ENCODE measurements at places on chromosomes 16 and 17.
A peak's percentile ranks its signal among the peaks of the same experiment; 100 is the strongest.

DNA sequence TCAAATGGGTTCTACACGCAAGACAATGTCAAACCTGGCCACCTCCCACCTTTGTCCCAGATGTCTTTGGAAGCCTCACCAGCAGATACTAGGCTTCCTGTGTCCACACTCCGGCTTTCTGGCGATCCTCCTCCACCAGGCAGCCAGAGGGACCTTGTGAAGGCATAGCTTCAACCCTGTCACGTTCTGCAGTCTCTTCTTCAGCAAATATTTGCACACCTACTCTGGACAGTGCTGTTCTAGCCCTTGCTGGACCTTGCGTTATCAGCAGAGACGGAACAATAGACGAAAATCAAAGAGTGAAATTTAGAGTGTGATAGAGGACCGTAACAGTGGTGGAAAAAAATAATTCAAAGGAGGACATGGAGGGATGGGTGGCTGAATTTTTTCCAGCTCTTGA, 38.5 kb upstream of the KIFC3 start:
- no peak for DNase-seq

GRCh38 chr17:10394201-10394887, 21.5 kb upstream of the MYH13 start:
- DNase-seq = no peak

- DNase-seq = no peak
Observed at GRCh38 chr17:61797283-61797682, 66.0 kb downstream of the BRIP1 start.

GRCh38 chr17:38912221-38912813, 13.1 kb upstream of the LASP1NB start:
- DNase-seq = peak; percentile 63

DNA sequence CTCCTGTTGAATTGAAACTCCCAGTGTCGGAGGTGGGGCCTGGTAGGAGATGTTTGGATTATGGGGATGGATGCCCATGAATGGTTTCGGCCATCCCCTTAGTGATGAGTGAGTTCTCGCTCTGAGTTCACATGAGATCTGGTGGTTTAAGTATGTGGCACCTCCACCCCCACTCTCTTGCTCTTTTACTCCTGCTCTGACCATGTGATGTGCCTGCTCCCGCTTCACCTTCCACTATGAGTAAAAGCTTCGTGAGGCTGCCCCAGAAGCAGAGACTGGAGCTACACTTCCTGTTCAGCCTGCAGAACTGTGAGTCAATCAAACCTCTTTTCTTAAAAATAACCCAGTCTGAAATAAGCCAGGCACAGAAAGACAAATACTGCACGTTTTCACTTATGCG, 512.4 kb downstream of the HS3ST4 start:
- no peak for DNase-seq

DNA sequence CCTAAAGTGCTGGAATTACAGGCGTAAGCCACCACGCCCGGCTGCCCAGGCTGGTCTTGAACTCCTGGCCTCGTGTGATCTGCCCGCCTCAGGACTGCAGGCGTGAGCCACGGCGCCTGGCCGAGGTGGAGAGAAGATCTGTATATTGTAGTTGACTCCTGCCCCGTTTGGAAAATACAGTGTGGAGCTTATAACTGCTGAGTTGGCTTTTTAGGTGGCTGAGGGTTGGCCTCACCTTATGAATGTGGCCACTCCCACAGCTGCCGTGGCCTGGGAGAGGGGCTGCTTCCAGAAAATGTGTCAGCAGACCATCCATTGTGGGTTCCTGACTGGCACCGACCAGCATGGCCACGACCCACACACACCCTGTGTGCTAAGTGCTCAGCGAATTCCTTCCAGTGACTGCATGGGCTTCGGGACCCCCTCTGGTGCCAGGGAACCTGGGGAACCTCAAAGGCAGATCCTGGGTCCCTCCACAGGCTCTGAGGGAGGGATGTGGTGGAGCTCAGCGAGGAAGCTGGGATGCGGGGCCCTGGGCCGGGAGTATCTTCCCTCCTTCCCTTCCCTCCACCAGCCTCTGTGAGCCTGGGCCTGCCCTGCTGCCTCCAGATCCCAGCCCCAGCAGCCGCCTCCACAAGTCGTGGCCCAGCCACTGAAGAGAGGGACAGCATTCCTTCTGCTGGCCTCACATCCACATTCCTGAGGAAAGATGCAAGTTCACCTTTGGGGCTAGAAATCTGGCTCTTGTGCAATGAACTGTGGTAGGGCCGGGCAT, 10.9 kb upstream of the RAB11FIP3 start:
- no peak for DNase-seq

DNA sequence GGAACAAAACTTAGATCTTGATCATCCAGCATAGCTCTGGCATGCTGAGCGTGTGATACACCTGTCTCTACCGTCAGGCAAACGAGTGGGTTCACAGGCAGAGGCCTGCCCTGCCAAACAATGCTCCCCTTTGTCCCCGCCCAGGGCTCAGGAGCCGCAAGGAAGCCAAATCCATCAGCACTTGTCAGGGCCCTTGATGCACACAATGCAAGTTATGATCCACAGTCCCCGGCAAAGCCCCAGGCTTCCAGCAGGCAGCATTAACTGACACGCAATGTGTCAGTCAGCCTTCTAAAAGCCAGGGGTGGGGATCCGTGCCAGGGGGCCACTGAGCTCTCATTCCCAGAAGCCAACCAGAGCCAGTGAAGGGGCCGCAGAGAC, 460.9 kb downstream of the SLC39A11 start:
- no peak for DNase-seq

- no peak for DNase-seq
Observed at GRCh38 chr16:84032458-84033178, 10.0 kb downstream of the SLC38A8 start.

DNA sequence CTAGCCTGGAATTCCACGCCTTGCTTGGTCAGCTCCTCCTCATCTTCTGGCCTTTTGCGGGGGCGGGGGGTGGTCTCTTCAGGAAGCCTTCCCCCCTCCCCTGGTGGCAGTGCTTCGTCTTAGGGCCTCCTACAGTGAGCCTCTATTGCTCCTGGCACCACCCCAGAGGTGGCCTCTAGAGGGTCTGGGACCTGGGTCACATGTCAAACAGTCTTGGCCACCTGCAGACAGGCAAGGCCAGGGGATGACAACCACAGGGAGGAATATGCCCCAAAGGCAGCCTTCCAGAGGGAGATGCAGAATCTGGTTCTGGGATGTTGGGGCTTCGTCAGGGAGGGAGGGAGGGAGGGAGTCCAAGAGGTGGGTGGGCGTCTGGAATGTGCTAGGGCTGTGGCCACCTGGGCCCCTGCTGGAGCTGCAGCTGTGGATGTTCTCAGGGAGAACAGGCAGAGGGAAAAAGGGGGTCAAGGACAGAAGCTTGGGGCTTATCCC, 50.6 kb downstream of the SMPD3 start:
- DNase-seq = no peak

DNA sequence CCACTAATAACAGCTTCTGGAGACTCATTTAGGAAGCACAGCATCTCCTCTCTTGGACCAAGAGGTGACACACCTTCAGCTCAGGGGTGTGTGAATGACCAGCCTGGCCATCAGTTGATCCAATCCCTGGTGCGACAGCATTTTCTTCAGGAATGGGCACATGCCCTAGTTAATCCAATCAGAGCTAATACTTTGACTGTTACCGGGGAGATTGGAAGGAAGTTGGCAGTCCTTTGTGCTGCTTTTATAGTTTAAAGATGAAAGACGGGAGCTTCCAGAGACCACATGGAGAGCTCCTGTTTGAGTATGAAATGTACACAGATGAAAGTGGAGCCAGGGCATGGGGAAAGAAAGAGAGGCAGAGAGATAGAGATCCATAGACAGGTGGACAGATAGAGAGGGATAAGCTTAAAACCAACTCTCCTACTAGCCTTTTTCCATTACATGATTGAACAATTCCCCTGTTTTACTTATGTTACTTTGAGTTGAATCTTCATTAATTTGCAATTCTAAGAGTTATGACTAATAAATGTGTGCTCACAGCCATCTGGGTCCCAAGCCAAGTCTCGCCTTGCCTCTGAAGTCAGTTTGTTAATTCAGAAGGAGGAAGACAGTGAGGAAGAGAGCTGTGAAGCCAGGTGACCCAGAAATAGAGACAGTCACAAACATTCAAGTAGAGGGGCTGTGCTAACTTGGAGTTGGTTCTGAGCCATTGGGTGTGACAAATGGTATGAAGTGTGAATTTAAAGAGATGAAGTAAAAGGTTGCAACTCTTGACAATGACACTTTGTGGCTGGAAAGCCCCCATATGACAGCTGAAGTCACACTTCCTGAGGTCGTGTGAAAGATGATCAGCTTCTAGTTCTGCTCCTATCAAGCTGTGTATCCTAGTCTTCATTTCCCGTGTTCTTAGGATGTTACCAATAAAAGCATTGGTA, 120.0 kb upstream of the GOT2 start:
- no peak for DNase-seq

DNA sequence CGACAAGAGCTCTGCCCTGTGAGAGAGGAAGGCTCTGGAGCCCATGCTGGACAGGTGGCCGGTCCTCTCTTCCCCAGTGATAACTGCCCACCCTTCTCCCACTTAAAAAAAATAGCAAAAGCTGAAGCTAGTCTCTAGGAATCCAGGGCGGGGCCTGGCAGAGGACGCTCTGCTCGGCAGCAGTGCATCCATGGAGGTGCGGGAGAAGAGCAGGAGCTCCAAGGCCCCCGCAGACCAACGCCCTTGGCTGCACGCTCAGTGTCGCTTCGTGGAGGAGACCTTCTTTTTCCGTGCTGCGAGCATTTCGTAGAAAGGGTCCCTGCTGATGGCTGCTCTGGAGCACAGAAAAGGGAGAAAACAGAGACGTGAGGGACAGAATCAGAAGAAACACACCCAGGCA, 98.6 kb upstream of the DNAH17 start:
- DNase-seq = no peak

GRCh38 chr17:75769536-75769935, 4.5 kb upstream of the GALK1 start:
- no peak for DNase-seq

GRCh38 chr16:30628628-30629540, 18.7 kb upstream of the ZNF689 start:
- DNase-seq = peak; percentile 52

DNA sequence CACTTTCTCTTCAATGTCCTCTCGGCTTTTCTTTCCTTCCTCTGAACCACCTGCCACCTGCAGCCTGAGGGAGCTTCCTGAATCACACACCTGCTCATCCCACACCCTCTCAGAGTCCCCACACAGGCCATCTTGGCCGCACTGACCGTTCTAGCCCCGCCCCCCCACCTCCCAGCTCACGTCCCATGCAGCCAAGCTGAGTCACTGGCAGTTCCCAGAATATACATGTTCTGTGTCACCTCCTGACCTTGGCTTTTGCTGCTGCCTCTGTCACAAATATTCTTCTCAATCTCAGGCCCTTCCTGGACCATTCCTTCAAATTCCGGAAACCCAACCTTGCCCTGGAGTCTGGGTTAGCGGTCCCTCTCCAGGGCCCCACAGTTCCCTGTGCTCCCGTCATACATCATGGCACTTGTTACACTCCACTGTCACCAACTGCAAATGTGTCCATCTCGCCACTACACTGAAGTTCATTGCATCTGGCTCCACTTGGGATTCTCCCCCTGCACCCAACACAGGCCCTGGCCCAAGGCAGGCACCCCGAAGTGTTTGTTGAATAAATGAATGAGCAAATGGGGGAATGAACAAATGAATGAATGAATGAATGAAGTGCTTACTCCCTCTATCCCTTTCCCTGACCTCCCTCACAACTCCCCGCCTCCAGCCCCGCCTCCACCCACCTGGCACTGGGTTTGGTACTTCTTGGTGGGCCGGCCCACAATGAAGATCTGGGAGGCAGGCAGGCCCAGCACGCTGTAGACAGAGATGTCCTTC, 12.8 kb downstream of the PIMREG start:
- peak; percentile 89 for DNase-seq

- DNase-seq = no peak
Observed at GRCh38 chr16:75043175-75043895, 44.5 kb downstream of the ZNRF1 start.

DNA sequence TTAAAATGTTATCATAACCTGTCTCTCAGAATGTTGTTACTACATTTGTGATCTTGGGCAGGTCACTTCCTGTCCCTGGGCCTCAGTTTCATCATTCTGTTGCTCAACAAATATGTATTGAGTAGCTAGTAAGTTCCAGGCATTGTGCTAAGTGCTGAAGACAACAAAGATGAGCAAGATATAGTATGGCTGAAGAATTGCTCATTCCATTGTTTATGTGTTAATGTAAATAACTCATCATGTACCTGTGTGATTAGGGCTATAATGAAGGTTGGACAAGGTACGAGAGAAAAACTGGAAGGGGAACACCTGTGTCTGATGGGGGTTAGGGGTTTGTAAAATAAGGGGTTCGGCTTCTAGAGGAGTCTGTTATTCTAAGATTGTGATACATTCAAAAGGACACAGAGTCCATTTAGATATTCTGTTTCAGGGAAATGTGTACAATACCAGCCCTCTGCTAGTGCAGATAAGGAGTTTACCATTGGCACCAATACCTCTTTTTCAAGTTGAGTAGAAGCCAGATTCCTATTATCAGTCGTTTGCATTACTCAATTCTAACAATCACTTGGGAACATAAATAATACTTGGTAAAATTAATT, 20.0 kb downstream of the TUBG1 start:
- DNase-seq = no peak

DNA sequence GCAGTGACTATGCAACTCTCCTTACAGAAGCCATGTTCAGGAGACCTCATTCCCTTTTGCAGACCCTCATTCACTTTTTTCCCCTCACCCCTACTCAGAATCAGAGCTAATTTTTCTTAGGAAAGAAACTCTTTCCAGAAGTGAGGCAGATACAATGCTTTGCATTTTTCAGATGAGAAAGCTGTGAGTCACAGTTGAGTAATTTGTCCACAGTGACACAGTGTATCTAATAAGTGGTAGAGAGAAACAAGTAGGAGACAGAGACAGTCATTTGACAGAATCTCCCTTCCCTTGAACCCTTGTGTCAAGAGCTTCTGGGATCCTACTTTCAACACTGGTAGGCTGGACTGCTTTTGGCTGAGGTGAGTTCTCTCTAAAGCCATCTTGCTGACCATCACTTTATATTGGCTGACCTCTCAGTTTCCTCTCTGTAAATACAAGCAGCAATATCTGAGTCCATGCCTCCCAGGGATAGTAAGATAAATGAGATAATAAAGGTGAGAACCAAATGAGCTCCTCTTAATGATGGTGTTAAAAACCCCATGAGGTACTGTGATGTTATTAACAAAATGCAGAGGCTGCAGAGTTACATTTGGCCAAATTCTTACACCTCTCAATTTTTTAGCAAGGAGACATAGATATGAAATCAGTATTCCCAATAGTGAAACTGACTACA, 130.8 kb downstream of the CA10 start:
- DNase-seq = peak; percentile 31

GRCh38 chr17:3729881-3730280, 6.2 kb downstream of the HASPIN start:
- no peak for DNase-seq

DNA sequence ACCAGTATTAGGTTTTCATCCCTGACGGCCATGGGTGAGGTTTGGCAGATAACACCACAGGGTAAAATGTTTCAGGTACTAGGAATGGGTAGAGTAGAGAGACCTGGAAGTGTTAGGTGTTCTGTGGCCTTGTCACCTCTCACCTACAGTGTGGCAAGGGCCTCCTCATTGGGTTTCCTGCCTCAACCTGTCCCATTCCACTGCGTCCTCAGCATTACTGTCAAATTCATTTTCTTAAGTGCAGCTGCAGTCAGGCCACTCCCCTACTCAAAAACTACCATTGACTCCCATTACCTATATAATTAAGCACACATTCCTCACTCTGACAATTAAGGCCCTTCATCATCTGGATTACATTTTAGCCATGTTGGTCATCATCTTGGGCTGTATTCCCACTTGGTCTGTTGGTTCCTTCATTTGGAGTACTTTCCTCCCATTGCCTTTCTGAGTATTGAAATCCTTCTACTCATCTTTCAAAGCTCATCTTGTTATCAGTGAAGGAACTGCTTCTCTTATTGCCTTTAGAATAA, 64.5 kb downstream of the NUP88 start:
- no peak for DNase-seq

GRCh38 chr16:2226245-2226793, 2.9 kb downstream of the E4F1 start:
- DNase-seq = no peak
